ENCODE measurements at places on chromosomes 5 and 9.

DNA sequence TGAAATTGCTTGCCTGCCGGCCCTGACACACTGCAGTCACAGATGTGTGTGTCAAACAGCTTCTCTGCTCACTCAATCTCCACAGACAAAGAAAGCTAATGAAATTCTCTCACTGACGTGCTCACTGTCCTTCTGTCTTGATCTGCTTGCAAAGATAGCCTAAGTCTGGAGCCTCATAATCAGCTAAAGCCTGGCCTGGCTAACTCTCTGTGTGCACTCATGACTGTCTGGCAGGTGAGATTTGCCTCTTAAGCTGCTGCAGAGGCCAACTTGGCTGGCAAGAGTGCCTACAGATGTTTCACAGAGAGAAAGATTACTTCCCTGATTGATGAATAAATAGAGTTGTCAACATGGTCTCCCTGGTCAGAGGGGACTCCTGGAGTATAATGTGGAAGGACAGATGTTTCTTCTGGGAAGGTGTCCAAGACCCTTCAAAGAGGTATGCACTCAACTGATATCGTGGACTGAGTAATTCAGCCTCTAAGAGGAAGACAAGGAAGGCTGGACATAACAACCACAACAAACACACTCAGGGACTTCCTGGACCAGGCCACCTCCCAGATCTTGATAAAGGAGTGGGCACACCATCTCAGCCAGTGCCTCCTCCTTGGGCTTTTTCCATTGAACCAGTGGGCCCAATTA lies 362.0 kb downstream of the SPOCK1 start:
- DNase-seq = no peak

DNA sequence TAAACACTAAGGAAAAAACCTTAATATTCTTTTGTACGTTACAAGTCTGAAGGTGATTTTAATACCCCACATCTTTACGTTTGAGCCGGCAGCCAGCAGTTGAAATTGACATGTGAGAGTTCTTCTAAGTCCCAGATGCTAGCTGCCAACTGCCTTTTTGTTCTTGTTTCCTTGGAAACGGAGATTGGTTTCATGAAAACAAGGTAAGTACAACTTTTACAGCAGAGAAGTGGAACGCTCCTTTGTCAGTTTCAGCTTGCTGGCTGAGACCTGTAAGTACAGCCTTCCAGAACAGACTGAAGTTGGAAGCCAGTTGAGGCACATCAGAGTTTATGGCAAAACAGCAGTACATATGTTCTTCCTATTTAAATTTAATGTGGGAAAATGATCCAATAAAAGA lies 1018.4 kb upstream of the ARRDC3 start:
- DNase-seq = no peak

- DNase-seq = no peak
Measured at GRCh38 chr9:3756071-3756470, 230.3 kb upstream of the RFX3 start.

DNA sequence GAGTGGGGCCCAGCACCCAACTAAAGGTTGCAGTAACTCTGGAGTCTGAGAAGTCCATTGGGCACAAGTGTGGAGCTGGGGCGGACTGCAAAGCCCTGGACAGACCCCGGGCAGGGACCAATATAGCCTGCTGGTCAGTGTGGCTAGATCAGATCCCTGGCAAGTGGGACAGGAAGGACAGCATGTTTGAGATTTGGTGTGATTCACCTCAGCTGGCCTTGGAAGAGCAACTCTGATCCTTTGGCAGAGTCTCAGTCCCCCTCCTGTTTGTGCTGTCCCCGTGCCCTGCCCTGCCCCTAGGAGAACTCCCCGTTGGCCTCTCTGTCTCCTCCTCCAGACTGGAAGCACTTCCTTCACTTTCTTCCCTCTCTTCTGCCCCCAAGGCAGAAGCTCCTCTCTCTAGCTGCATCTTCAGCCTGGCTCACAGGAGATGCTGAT lies 255.3 kb downstream of the FSTL4 start:
- no peak for DNase-seq

DNA sequence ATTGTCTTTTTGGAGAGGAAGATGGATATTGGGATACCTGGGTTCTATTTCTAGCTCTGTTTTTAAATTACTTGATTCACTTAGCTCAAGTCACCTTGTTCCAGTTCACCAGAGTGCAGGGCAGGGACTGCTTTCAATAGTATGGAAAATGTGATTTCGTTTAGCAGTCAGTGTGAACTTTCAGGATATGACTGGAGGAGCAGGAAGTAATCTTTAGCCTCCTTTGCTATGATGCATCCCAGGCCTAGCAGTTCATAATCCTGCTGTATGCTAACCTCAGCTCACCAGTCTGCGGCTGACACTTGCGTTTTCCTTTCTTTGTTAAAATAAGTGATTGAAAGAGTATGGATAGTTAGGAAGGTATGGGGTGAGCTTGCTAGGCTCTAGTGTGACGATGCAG lies 169.7 kb downstream of the ARHGAP26 start:
- DNase-seq = no peak

DNA sequence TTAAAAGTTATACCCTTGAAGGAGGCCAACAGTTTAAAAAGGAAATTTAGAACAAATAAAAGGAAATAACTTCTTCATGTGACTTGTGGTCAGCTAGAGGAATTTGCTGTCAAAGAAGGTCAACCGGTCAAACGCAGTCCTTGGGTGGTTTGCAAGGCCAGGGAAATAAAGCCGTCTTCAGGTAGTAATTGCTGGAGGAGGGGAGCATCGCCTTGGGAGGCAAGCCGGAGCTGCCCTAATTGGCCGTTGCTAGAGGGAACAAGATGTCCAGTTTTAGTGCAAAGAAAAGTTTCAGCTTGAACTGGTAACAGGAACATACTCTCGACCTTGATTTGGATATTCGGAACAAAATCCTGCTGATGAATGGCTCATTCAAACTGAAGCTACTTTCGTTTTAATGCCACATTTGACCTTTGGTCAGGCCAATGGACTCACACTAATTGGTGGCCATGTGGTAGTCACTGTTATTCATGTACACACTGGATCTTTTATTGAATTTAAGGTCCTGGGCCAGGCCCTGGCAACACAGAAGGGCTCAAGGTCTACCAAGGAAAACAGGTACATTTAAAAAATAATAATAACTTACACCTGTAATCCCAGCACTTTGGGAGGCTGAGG lies 47.0 kb upstream of the MYO10 start:
- DNase-seq = no peak

GRCh38 chr9:132651259-132651658 lies 18.5 kb downstream of the DDX31 start:
- no peak for DNase-seq

GRCh38 chr5:206927-207536 lies 10.9 kb downstream of the CCDC127 start:
- DNase-seq = no peak

GRCh38 chr5:27472000-27472763 lies 433.8 kb upstream of the CDH9 start:
- no peak for DNase-seq

- no peak for DNase-seq
Measured at GRCh38 chr9:2000314-2000713, 14.8 kb upstream of the SMARCA2 start.
